ENCODE measurements at places on chromosomes 6 and 20. TPM values are rescaled to one million over a fixed set of nuclear protein-coding genes. Genes with fewer than 3 reads are reported as not detected.

DNA sequence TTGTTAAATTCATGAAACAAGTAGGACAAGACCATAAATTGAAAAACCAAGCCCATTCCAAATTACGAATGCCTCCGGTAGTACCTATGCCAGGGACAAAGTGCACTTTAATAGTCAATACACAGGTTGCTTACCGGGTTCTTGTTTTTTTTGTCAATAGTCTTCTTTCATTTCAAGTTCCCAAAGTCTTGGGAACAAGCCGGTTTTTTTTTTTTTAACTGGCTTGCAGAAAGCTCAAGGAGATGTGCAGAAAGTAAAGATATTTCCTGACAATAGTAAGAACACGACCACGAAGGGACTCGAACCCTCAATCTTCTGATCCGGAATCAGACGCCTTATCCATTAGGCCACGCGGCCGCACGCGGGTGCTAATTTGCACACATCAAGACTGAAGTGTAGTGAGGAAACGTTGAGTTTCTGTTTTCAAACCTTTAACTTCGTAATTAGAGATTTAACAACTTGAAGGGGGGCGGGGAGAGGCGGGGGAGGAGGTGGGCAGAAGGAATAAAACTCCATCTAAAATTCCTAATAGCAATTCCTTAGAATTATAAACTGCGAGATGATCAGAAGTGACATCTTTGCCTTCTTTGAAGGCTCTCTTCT lies 181.0 kb downstream of the TRIM27 start:
- no peak for DNase-seq

DNA sequence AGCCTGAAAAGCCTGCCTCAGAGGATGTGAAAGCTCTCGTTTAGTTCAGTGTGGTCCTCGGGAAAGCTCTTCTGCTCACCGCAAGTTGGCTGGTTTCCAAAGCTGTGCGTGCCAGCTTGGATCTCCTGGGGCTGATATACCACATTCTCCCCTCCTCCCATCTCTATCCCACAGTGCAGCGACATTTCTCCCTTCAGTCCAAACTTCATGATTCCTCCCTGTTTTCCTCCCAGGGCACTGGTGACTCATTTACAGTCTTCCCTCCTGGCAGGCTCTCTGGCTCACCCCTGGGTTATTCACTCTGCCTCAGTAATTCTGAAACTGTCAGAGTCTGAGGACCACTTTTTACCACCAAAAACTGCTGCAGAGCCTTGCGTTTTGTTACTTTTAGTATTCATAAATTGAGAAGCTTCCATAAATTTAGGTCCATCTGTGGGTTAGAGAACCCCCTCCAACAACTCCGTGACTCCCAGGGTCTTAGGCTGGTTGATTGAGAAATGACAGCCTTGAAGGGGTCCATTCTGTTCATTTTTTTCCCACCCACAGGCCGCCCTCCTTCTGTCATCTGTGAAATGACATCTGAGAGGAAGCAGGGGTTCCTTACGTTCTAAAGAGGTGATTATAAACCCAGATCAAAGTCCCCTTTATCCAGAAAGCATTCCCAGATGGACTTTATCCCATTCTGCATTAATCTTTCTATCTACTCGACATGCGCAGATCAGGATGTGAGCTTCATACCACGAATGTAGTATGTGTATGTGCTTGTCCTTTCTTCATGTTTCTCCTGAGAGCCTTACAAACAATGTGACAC lies 6.1 kb downstream of the TRIM10 start:
- no peak for DNase-seq

- peak; percentile 50 for DNase-seq
Observed at GRCh38 chr6:142857796-142858555, 87.0 kb downstream of the HIVEP2 start.

DNA sequence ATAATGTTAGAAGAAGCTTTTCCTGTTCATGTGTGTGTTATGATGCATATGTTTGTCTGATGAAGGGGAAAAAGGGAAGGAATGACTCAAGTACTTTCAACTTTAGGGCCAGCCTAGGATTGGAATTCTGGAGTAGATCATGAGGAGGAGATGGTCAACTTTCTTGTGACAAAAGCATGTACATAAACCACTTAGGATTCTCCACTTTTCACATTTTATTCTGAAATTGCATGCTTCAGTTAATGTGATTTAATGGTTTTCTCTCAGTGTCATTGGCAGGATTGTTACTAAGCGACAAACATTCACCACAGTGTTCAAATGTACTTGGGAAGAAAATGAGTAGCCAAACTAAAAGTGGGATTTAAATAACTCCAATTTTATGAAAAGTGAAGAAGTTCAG lies 80.1 kb downstream of the UTRN start:
- DNase-seq = no peak

DNA sequence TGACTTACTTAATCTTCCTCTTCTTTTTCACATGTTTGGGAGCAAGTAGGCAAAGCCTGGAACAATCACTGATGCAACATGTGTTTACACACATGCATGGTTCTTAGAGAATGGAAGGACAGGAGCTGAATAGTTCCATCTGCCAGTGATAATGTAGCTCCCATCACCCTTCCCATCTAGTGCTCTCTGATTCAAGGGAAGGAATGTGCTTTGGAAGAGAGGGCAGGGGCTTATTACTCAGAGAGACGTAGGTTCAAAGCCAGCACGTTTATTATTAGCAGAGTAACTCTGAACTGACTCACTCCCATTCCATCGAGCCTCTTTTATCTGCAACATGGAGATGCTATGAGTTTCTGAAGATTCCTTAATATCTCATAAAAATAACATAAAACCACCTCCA lies 211.9 kb downstream of the GMPR start:
- DNase-seq = no peak

DNA sequence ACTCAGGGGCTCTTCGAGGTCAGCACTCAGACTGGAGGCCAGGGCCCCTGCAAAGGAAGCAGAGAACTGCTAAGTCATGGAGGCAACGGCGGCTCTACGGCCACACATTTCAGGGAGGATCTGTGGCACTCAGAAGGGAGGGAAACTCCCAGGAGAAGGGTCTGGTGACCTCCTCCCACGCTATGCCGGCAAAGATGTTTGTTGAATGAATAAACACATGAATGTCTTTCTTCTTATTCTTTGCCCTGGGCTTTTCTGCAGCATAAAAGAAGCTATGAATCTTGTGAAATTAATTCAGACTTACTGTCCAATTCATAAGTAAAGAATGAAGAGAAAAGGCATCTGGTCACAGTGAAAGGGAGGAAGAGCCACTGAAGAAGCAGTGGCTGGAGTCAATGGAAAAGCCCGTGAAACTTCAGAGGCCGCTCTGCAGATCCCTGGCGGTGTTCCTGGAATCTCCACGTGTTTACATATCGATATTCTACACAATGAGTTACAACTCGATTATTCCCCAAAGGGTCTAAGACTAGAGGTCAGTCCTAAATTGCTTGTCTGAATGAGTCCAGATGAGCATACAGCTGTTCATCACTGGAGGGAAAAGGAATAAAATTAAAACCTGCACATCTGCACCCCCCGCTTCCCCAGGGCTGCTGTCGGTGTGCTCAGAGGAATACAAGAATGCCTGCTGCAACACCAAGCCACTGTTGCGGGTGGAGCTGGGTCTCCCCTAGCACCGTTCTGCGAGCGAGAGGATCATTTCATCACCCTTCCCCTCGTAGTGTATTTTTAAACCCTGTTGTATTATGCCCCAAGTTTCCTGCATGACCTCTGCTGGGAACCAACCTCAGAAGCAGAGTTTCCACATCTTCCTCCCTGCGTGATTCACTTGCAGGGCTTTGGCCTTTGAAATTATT lies 25.6 kb downstream of the INSM1 start:
- DNase-seq = no peak

- DNase-seq = peak; percentile 31
Observed at GRCh38 chr6:132814716-132815570, 574 bp downstream of the RPS12 start.

DNA sequence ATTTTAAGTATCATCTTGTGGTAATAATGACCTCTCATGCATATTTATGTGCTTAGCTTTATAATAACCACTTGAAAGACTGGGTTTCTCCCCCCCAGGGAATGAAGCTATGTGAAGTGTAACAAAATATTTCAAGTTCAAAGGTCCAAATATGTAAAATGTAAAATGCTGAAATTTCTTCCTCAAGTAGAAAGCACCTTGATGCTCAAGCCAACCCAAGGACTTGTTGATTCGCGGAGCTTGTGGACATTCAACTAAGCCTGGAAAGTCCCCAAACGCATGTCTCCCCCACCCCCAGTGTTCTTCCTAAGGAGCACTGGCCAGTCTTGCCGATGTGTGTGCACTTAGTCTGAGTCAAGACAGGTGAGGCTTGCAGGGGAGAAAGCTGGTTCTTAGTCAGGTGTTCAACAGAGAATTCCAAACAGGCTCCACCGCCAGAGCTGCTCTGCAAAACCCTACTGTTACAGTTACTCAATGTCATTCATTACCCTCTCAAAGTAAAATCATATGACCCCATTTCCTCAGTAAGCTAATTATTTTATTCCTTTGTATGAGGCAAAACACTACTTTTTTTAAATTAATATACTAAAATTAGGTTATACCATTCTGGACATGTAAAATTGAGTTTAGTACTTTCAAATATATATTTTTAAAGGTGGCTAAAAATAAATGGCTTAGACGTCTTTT lies 46.9 kb upstream of the QKI start:
- no peak for DNase-seq

- no peak for DNase-seq
Observed at GRCh38 chr6:75157336-75157735, 48.5 kb downstream of the COL12A1 start.

DNA sequence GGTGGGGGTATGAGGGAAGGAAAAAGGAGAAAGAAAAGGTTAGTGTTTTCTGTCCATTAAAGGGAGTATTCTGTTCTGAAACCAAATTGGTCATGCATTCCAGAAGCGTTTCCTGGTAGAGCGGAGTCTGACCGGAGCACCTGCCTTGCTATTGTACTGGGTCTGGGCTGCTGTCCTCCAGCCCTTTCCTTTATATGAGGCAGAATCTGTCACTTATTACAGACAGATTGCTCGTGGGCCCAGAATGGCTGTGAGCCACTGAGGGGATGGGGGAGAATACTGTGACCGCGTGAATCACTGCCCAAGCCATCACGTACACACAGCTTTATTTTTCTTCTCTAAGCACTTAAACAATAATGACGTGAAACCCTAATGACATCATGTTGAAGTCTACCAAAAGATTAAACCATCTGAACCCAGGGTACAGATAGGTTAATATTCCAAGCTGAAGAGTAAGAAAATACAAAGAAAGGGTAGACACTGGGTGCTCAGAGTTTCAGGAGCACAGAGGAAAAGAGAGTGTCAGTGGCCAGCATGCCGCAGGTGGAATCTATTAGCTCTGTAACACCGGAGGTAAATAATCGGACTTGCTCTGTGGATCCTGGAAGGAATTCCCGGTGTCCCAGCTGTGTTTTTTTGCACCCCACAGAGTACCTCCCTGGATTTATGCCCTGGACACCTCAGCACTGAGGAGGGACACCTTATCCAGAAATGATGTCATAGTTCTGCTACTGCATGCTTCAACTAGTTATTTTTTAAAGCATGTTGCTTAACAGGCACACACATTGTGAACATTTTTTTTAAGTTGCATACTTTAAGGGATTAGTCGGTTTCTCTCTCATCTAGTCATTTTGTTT lies 573.3 kb downstream of the PKHD1 start:
- no peak for DNase-seq

- DNase-seq = no peak
Observed at GRCh38 chr6:149168968-149169367, 148.5 kb upstream of the TAB2 start.

- peak; percentile 69 for DNase-seq
Observed at GRCh38 chr6:33787954-33788693, 806 bp downstream of the LEMD2 start.

DNA sequence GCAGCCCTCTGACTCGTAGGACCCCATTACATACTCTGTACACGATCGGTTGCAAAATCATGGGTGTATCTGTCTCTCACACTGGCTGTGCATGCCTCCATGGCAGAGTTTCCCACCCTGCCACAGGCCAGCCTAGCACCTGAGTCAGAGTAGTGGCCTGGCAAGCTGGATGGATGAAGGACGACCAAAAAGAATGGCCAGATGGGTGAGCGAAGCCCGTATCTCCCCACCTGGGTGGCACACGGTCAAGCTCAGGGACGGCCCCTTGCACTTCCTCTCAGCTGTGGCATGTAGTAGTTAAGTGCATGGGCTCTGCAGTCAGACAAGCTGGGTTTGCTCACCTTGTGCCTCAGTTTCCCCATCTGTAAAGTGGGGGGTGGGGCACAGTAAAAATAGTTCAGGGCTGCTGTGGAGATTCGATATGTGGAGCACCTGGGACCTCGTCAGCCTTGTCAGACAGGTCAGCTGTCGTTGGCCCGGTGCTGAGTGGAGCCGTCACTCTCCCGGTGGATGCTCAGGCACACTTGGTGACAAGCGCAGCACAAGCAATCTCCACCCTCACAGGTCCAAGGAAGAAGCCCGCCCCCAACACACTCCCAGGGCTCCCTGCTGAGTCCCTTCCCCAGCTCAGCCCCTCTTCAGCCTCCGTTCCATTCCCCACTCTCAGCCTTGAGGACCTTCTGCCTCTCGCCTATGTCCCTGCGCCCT lies 12.6 kb downstream of the CPNE5 start:
- no peak for DNase-seq

DNA sequence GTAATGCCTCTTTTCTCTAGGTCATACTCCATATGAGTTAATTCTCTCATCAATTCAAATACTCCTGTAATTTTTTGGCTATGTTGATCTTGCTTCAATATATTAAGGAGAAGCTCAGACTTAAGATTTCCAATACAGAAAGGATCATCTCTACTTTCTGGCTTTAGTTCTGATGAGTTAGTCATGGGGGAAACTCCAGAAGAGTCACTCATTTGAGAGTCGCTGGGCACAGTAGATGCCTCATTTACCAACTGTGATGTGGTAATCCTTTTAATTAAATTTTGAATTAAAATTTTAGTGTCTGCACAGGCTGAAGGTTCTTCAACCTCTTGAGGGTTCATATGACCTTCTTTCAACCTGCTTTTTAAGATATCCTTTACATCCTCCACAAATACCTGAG lies 38.5 kb downstream of the DST start:
- DNase-seq = no peak

- DNase-seq = no peak
Observed at GRCh38 chr6:55696501-55696900, 117.5 kb upstream of the HMGCLL1 start.

DNA sequence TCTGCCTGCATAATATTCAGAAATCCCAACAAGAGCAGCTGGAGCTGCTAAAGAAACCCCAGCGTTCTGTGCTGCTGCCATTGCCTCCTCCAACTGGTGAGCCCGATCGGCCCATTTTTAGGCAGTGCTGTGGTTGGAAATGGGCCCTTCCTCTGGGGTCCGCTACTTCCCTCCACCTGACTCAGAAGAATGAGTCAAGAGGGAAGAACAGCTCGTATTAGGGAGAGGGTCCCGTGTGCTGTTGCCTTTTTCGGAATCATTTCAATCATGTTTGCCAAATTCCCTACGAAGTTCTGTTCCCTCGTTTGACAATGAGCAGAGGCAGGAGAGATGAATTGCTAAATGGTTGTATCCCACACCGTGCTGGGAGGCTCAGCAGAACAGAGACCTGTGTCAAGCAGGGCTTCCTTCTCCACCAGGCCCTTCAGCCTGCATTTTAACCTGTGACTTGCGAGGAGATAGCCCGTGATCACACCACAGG lies 38.4 kb downstream of the THBS2 start:
- DNase-seq = no peak

Gene NKAIN4
- total RNA-seq = not detected

Gene NKX2-2
- total RNA-seq = not detected

Gene ADGB
- total RNA-seq = not detected

Gene SLA2
- 87.3 TPM for total RNA-seq

Gene SLC26A8
- total RNA-seq = not detected
